ENCODE measurements at places on chromosomes 6 and 20.
A peak's percentile ranks its signal among the peaks of the same experiment; 100 is the strongest.

DNA sequence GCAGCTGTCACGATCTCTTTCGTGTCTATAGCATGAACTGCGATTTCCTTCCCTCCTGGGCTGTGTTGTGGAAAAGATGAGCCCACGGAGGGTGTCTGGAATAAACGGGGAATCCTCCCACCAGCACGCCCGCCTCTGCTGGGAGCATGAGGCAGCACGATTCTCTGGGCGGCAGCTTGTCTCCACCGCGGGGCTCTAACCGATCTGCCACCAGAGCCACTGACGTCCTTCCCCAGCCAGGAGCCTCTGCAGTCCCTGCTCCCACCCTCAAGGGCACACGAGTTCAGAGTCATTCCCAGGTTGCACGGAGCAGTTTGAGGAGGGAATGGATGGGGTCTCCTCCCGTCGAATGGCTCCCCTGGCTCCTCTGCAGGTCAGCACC is 197.6 kb downstream of the DLL1 start:
- DNase-seq = no peak

DNA sequence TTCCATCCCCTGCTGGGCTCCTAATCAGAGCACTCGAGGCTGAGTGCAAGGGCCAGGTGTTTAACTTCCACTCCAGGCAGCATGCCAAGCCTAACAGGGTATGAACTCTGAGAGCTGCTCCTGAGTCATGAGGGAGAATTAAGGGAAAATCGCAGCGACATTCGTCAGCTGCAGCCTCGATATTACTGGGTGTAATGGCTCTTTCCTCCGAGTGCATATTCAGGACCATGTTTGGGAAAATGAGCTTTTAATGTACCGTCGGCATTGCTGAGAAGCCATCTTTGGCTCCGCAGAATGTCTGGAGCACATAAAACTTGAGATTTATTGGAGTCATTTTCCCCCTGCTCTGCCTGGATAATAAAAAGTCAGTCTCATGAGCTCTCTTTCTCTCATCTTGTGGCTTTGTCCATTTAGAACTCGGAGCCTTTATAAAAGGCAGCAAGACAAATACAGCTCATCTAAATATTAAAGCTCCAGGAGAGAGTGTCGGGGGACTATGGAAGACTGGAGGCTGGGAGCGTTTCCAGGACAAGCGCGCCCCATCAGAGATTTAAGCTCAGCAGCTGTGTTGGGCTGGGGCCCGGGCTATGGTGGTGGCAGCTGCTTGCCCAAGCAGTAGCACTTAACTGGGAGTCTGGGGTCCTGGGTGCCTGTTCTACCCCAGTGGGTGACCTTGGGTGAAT is 103.7 kb downstream of the TOX2 start:
- DNase-seq = peak; percentile 98

GRCh38 chr20:10133532-10133931 is 85.1 kb upstream of the SNAP25 start:
- no peak for DNase-seq

- DNase-seq = no peak
These were observed 54.0 kb downstream of the PIGU start for GRCh38 chr20:34622821-34623451.

- no peak for DNase-seq
These were observed 840.0 kb downstream of the FRK start for GRCh38 chr6:115220551-115221159.

GRCh38 chr20:34355427-34355826 is 7.6 kb upstream of the ITCH start:
- no peak for DNase-seq

GRCh38 chr6:142444881-142445301 is 143.1 kb downstream of the ADGRG6 start:
- peak; percentile 39 for DNase-seq

GRCh38 chr6:131270534-131270933 is 135.3 kb downstream of the AKAP7 start:
- no peak for DNase-seq

- peak; percentile 17 for DNase-seq
These were observed 17.8 kb upstream of the RSPO3 start for GRCh38 chr6:127100510-127101140.

DNA sequence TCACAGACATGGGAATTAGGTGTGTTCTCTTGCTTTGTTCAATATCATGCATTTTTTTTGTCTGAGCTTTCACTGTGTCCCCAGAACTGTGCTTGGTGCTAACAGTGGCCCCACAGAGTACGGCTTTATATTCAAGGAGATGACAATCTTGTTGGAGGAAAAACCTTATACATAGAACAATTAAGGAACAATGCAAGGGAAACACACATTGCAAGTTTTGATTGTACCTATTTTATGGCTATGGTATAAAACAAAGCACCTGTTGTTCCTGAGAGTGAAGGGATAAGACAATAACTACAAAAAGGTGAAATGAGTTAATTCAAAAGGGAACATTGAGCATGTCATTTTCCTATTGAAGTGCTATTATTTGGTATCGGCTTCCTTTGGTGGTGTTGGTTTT is 143.9 kb upstream of the ESR1 start:
- no peak for DNase-seq

DNA sequence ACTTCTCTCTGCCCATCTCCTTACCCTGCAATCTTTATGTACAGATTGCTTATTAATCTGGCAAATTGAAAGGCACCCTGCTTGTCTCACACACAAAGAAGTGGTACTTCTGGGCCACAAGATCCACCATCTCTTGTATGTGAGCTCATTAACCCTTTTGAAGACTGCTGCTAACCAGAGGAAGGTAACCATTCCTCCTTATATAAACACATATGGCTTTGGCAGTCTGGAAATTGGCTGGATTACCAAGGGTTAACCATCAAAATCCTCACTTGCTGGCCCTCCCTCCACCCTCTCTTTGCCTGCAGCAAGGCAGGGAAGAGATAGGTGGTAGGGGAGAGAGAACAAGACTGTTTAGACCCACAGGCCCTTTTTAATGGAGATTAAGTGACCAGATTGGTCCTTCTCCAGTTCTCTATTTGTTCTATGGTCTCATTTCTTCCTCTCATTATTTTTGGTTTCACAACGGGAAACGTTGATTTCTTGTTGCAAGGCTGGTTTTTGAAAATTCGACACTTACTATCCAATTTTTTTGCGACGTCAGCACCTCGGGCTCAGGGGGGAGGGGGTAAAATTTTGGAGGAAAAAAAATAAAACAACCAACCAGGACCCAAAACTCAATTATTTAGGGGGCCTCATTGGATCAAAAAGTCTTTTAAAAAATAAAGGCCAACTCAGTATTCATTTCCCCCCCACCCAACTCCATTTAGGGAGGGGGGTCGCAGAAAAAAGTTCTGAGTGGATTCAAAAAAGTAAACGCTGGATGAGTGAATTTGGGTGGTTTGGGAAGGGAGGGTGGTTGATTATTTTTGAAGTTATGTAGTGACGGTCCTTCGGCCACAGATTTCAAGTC is 859 bp downstream of the PPP1R10 start:
- peak; percentile 59 for DNase-seq

DNA sequence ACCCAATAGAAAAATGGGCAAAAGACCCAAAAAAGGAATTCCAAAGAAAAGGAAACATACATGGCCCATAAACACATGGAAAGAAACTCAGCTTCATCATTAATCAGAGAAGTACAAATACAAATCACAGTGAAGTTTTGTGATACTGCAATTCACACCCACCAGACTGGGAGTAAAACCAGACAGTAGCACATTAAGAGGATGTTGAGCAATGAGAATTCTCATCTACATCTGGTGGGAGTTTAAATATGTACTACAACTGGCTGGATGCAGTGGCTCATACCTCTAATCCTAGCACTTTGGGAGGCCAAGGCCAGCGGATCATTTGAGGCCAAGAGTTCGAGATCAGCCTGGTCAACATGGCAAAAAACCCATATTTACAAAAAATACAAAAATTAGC is 125.7 kb upstream of the PHACTR1 start:
- DNase-seq = no peak

GRCh38 chr6:23929201-23929600 is 196.8 kb upstream of the NRSN1 start:
- DNase-seq = no peak

DNA sequence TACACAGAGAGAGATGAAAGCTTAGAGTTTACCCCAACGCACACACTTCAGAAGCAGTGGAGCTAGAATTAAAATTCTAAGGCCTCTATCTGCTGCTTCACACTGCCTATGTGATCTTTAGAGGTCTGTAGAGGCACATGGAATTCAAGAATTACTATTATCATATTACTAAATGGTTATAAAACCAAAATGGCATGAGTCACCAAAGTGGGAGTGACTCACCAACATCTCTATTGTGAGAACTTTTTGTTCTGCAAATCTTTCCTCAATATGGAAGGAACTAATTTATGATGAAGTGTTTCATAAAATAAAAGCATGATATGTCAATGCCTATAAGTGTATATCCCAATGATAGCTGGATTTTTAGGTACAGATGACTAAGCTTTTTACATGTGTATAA is 28.5 kb upstream of the TMEM244 start:
- peak; percentile 93 for DNase-seq

GRCh38 chr20:16209357-16209756 is 363.9 kb downstream of the KIF16B start:
- DNase-seq = no peak

- DNase-seq = no peak
These were observed 1042.2 kb downstream of the EPHA7 start for GRCh38 chr6:92377137-92377536.

DNA sequence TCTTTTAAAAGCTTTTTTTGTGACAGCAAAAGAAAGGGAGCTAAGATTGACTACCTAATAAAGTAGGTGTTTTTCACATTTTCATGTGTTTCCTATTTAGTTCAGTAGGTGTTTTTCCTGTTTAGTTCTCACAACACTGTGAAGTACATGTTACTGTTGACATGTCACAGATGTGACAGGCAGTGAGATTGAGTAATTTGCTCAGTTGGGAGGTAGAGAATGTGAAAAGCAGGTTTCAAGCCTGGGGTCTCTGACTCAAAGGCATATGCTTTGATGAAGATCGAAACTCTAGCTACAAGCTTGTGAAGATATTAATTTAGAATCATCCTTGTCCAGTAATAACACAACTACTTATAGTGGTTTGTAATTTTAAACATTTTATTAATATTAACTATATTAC is 43.1 kb downstream of the SLX4IP start:
- no peak for DNase-seq

DNA sequence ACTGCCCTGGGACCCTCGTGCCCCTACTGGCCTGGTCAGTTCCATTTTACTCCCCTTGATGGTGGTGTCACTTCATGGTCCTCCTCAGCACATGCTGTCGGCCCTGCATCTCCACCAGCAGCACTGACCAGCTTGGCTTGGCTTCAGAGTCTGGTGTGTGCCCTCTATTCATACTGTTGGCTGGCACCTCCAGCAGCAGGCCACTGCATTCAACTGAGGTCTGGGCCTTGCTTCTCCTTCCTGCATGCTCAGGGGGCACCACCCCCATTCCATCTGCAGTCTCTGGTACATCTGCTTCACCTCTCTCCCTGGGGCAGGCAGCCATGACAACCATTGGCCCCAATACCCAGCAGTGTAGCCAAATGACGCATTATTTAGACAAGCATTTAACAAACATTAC is 155.9 kb downstream of the SLC24A3 start:
- DNase-seq = no peak

Measured in M059J (cell line).